ENCODE measurements at places on chromosomes 7 and 10. TPM values are rescaled to one million over a fixed set of nuclear protein-coding genes. Genes with fewer than 3 reads are reported as not detected.

DNA sequence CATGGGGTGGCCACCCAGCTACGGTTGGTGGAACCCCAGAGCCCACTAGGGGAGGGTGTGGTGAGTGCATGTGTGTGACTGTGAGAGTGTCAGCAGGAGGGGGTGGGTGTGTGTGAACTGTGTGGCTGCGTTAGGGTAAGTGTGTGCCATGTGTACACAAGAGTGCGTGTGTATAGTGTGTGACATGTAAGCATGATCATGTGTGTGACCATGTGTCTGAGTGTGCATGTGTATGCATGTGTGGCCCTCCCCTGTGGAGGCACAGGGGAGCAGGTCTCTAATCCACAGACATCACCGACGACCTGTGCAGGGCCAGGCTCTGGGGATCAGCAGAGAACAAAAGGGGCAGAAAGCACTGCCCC is 3.5 kb upstream of the CFAP46 start:
- peaks cover 72% of the 10 kb centered on the region for H3K27me3 ChIP-seq
- DNase-seq, result no peak

GRCh38 chr7:157710396-157710795 is 373.6 kb downstream of the DNAJB6 start:
- DNase-seq, result no peak
- no peaks in the 10 kb centered on the region for H3K27me3 ChIP-seq
- no peak overlapping the region for H3K27ac ChIP-seq
- H3K4me1 ChIP-seq, result no peaks in the 10 kb centered on the region

DNA sequence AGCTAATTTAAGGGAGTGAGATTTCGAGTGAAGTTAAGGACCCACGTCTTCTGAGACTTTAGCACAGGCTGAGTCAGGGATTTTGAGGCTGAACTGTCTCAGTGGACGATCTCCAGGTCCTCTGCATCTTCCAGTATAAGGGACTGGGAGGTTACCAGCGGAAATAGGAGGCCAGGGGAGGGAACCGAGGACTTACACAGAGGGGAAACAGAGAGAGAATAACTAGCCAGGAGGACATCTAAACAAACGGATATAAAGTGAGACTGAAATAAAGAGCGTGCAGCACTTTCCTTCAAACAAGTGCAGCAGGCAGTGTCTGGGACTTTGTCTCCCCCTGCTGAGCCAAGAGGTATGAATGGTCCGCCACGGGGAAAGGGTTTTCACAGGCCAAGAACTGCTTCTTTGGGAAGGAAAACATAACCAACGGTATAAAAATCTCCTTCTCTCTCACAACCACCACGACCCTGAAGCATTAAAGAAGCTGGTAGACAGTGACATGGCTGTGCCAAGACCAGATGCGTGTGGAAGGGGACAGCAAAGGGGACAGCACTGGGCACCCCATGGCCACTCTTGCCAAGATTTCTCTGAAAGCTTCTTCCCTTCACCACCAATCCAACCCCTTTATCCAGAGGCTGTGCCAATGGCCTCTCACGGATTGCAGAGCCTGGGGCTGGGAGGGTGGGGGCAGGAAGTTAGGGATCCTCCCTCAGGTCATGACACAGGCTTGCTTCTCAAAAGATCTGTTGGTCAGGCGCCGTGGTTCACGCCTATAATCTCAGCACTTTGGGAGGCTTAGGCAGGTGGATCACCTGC is 72.0 kb downstream of the SLC37A3 start:
- H3K36me3 ChIP-seq, result no peaks in the 10 kb centered on the region
- H3K27me3 ChIP-seq, result no peaks in the 10 kb centered on the region
- peaks cover 7% of the 10 kb centered on the region for H3K4me1 ChIP-seq
- H3K4me3 ChIP-seq, result peak overlapping the region; percentile 38
- no peak overlapping the region for H3K27ac ChIP-seq

- H3K27me3 ChIP-seq, result no peaks in the 10 kb centered on the region
- H3K36me3 ChIP-seq, result no peaks in the 10 kb centered on the region
- H3K4me3 ChIP-seq, result no peak overlapping the region
- H3K27ac ChIP-seq, result peak overlapping the region; percentile 55
- H3K4me1 ChIP-seq, result peaks cover 44% of the 10 kb centered on the region
These were observed 51.4 kb upstream of the PFKFB3 start for GRCh38 chr10:6151087-6151977.

DNA sequence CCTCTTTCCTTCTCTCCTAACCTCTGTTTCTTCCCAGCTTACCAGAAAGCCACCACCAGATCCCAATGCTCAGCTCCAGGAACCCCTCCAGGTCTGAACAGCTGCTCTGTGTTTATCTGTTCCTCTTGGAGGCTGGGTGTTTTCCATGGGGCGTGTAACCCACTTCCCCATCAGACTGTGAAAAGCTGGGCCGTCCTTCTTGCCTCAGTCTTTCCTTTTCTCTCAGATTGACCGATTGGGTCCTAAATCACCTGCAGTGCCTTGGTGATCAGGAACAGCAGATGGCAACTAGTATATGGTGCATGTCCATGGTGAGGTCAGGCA is 4.8 kb downstream of the SH3PXD2A start:
- no peak for DNase-seq
- H3K36me3 ChIP-seq, result no peaks in the 10 kb centered on the region
- no peak overlapping the region for H3K4me3 ChIP-seq
- H3K27me3 ChIP-seq, result no peaks in the 10 kb centered on the region

Gene OGDHL
- 0.79 TPM for total RNA-seq

All from esophagus squamous epithelium (tissue), 5 donors.